PC-9 (cell line): ENCODE measurements at places on chromosomes 1 and 21.
A peak's percentile ranks its signal among the peaks of the same experiment; 100 is the strongest.

DNA sequence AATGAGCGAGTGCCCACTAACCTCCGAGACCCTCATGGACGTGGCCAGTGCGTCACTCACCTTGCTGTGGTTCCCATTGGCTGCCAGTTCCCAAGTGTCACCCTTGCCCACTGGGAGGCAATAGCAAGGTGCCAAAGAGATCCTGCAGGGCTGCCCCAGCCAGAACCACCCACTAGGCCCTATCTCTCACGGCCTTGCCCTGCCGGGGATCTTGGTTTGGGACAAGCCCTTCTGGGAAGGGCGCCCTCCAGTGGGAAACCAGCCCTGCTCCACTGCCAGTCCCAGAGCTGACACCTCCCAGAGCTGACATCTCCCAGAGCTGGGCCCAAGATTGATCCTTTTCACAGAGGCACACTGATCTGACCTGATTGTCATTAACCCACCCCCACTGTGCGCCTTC lies 2.1 kb upstream of the SELENON start:
- DNase-seq, result no peak

DNA sequence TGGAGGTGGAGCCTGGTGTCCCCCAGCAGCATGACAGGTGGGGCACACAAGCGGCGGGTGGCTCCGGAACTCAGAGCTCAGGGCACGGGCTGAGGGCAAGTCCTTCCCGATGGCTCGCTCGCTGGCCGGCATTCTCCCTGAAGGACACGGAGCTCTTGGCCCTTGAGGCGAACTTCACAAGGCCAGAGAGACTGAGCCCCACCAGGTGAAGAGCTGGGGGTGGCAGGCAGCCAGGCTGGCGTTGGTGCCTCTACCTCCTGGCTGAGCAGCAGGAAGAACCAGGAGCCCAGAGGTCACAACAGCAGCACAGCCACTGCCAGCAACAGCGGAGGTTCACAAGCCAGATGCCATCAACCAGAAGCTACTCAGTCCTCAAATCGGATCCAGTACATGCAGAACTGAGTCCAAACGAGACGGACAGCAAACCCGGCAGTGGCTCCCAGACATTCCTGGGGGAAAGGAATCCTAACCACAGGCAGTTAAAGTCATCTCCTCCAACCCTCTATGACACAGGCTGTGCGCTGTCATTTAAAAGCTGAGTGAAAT lies 54.1 kb downstream of the NPHP4 start:
- DNase-seq, result no peak

GRCh38 chr1:85259118-85259911 lies at the start of gene C1orf52:
Gene C1orf52, minus strand, starts transcription at chr1:85259662. Its CDS starts 29 bp downstream, at chr1:85259633.
- peak; percentile 80 for DNase-seq

DNA sequence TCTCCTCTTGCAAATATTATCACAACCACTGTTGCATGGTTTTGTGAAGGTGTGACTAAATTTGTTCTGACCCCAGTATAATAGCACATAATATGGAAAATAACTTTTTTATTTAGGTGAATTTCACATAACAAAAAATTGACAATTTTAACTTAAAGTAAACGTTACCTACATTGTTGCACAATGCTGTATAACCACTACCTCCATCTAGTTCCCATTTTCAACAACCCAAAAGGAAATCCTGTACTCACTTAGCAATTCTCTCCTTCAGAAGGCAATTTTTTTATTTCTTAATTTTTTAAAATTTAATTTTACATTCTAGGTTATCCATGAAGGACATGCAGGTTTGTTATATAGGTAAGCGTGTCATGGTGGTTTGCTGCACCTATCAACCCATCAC lies 95.2 kb downstream of the KCNJ6 start:
- DNase-seq, result no peak

- no peak for DNase-seq
These were observed 252.5 kb upstream of the C1orf105 start for GRCh38 chr1:172167796-172168596.

- no peak for DNase-seq
These were observed 50.5 kb downstream of the MORN1 start for GRCh38 chr1:2340918-2341254.

GRCh38 chr1:168223261-168223660 lies 2.5 kb upstream of the SFT2D2 start:
- no peak for DNase-seq

DNA sequence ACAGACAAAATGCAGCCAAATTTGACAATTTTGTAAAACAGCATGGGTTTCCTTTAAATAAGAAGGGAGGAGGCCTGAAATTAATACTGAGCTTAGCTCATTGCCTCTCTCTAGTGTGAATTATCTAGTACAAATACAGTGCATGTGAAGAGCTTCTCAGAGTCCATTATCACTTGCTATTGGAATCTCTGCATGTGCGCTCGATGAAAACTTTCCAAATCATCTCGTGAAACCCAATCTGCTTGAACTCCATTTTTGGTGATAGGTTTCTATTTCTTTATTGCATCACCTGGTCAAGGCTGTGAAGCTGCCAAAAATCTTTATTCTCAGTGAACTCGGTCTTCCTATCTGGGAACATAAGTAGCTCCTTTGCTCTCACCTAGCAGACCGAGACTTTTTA lies 49.5 kb upstream of the LYPLAL1 start:
- DNase-seq, result no peak

DNA sequence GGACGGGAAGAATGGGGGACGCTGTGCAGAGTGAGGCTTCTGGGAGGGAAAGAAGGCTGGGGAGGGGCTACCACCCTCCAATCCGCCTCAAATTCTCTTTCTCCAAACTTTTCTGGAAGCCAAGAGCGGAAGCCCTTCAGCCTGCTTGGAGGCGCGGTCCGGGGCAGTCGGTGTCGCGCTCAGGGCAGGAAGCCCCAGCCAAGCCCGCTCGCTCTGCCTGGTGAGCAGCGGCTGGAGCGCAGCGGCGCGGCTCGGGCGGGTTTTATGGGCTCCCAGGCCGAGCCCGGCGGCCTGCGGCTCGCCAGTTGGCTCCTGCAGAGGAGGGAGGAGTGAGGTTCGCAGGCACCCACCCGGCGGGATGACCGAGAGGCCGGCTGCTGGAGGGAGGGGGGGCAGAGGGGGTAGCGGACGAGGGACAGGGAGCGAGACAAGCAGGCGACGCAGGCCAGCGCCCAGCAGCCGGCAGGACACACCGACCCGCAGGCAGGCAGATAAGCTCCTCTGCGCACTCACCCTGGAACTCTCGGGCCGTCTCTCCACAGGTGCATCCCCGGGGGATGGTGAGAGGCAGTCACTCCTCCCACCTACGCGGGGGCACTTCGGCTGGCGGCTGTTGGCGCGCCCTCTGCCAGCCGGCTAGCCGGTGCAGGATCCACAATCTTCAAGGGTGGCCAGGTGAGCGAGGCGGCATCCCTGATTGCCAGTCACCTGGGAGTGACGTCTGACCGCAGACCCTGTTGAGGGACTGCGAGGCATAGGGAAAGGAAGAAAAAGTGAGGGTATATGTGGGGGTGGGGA lies at the start of gene AVPR1B:
Gene AVPR1B, minus strand, starts transcription at position 238 of the 798 bp plus-strand sequence. CDS start 498 bp downstream, outside the sequence.
- DNase-seq, result no peak

- no peak for DNase-seq
These were observed 20.9 kb upstream of the DYNLT5 start for GRCh38 chr1:66731170-66731865.

DNA sequence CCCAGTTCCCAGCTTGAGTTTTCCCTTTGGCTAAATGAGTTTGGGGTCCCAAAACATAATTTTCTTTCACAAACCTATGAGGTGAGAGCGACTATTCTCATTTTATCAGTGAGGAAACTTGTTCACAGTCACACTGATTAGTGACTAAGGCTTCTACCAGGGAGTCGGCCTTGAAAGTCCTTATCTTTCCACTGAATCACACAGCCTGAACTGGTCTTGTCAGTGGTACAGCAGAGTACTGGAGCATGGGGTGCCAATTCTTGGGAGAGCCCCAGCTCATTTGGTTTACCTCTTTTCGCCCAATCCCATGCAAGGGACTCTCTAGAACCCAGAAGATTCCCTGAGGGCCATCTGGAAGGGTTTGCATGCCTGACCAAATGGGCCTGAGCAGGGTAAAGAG lies 16.9 kb downstream of the HSD3B2 start:
- DNase-seq, result no peak

- DNase-seq, result peak; percentile 41
These were observed 61.0 kb downstream of the TOR3A start for GRCh38 chr1:179142889-179143299.

DNA sequence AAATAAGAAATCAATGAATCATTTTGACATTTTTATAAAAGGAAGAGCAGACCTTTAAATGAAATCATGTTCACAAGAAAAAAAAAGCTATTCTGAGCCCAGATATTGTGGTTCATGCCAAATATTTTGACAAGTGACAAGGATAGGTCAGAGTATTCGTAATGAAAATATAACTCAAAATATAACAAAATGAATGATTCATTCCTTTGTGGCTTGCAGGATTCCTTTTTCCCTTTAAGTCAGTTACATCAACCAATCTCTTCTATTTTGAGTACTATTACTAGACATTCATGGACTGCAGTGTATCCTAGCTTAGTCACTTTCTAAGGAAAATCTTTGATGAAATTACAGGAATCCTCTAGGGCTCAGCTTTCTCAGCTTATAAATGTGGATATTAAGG lies 188.7 kb downstream of the COL11A1 start:
- DNase-seq, result no peak

DNA sequence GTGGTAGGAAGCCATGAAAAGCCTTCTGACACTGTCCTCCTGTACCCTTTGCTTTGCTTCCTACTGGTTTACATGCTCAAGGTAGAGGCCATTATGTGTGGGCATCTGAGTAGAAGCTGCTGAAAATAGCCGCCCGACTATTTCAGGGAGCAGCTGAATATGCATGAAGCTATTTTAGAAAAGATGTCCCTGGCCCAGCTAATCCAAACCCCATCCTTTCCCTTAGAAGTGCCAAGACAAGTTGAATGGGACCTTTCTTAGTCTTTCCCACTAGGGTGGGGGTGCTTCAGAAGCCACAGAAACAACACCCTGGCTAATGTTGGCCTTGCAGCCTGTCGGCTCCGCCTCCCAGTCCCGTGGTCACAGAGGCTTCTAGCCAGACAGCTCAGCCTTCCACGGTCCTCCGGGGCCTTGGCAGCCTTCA lies 205.1 kb upstream of the EDN2 start:
- DNase-seq, result no peak

DNA sequence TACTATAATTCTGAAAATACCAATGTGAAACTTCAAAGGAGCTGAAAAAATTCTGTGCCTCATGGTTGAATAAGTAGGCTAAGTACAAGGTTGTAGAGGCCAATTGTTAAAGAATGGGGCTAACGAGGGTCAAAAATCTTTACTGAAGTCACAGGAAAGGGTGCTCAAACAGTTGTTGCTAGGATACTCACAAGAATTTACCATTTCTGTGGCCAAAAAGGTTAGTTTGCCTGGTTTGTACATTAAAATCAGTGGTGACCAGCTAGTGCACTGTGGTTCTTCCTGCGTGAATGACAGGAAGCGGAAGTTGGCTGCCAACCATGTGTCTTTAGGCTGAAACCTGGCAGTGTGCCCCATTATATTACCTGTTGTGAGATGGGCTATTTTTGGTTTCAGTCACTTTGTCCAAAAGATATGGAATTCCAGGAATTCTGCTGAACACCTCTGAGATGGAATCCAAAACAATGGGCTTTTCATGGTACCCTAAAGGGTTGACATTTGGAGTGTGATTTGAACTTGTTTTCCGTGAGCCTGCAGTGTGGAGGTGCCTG lies 13.5 kb downstream of the MAP3K21 start:
- DNase-seq, result no peak

DNA sequence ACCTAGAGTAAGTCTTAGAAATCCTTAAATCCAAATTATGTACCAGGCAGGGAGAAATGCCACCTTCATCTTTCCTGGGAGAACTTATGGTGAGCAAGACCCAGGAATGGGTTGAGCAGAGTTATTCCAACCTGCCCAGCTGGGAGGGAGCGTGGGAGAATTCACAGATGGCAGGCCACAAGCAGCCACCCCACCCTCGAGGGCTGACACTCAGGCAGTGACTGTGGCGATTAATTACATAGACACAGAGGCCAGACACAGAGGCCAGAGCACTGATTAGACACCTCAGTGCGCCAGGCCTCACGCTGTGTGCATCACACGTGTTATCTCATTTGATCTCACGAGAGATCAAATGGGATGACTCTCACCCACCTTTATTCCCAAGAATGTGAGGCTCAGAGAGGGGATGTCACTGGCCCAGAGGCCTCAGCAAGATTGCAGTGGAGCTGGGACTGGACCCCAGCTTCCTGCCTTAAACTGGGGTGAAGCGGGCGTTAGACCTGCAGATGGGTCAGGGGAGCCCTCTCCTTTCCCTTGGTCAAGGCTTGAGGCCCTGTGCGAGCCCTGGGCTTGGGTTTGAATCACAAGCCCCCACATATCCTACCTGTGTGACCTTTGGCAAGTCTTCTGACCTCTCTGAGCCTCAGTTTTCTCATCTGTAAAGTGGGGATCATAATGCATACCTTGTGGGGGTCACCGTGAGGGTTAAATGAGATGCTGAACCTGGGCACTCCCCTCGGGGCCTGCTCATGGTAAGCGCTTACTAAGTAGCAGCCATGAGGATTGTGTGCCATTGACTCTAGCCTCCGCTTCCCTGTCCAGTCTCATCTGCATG lies 28.8 kb upstream of the PADI4 start:
- DNase-seq, result no peak

GRCh38 chr1:233224311-233224710 lies 71.2 kb downstream of the PCNX2 start:
- DNase-seq, result no peak

DNA sequence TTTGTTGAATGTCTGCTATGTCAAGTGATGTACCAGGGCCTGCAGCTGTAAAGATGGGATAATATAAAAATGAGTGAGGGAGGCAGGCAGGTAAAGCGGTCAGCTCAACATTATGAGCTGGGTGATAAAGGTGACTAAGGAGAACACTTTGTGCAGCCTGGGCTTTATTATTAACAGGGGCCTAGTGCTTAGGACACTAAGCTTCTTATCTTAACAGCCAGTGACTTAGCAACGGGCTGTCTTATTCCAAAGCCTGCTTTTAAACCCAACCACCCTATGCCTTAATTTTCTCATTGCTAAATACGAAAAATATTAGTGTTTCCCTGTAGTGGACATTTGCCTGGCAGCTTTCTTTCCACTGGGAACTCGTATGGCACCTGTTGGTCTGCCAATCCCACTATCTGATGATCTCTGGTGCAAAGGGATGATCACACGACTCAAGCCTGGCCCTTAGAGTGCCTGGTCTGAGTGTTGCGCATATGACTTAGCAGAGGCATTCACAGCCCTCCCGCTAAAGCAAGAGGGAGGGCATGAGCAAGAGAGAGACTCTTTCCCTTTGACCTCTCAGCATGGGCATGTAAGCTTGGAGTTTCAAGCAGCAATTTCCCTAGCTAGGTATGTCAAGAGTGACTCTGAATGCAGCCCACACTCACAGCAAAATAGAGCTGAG lies 98.6 kb upstream of the PAPPA2 start:
- DNase-seq, result no peak

- DNase-seq, result peak; percentile 62
These were observed 80.7 kb downstream of the NID1 start for GRCh38 chr1:235984041-235984825.
